Activated CD4-positive, alpha-beta T cell treated with anti-CD3 and anti-CD28 coated beads for 4 hours (primary cell): ENCODE measurements at places on chromosomes 5 and 9.

DNA sequence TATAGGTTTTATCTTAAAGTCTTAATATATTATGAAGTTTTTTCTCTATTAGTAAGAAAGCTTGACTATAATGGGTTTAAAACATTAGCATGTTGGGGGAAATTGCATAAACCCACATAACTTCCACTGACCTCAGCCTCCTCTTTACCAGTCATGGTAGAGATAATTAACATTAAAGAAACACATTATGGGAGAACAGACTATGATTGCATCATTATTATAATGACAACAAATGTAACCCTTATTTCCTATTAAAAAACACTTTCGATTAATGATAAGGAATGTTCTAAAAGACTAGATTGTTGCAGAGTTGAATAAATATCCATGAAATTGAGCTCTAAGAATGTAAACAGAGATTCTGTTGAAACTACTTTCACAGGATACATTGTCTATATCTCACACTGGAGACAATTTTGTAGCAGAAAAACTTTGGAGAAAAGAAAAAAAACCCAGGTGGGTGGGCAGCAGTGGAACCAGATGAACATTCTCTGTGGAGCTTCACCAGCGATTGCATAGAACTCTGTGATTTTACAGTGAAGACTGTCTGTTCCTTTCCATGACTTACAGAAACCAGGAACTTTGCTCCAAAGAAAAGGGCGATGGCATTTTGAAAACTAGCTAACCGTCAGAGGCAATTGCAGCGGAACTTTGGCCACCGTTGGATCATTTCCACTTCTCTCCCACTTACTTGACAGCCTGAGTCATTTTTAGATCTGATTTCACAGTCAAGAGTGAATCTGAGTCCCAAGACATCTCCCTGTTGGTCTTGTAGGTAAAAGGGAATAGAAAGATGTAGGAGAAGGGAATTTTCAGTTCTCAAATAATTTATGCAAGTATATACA lies 21.0 kb upstream of the ERAP2 start:
- DNase-seq: no peak

- DNase-seq: no peak
Measured at GRCh38 chr5:156582193-156582598, 255.2 kb downstream of the SGCD start.

DNA sequence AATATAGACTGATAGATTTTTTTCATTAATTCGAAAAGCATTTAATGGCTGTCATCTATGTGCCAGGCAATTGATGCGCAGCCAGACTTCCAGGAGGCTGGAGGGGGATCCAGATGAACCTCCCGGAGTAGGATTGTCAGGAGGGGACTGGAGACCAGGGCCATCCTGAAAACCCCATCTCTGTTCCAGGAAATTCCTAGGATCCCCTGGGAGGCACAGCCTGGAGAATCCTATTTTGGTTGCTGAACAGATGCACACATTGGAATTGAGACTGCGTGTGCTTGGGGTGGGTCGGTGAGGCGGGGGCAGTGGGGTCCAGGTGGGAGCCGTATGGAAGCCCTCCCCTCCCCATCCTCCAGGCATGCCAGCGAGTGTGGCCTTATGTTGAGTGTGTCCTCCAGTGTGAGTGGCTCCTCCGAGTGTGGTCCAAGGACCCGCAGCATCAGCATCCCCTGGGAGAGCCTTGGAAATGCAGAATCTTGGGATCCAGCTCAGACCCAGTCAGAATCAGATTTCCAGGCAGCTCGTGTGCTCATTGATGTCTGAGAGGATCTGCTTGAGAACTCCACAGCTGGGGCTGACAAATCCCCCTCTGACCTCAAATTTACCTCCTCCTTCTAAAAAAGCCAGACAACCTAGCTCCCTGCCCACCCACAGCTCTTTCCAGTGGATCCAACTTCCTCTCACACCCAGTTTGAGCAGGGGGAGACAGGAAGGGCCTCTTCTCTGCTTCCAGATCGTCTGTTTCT lies 38.7 kb downstream of the ROPN1L start:
- no peak for DNase-seq

DNA sequence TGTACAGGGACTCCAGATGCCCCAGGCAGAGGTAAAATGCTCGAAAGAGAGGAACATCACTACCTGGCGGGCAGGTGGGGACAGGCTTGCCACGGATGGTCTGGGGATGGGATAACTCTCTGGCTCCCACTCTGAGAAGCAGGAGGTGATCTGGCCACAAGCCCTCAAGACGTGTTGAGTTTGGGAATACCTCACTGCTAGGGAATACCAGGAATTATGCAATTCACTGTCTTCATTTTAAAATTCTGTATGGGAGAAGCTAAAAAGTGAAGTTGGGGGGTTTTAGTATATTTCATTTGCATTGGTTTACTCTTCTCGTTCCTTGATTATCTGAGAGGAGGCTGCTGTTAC lies 510.4 kb downstream of the CCDC171 start:
- no peak for DNase-seq

DNA sequence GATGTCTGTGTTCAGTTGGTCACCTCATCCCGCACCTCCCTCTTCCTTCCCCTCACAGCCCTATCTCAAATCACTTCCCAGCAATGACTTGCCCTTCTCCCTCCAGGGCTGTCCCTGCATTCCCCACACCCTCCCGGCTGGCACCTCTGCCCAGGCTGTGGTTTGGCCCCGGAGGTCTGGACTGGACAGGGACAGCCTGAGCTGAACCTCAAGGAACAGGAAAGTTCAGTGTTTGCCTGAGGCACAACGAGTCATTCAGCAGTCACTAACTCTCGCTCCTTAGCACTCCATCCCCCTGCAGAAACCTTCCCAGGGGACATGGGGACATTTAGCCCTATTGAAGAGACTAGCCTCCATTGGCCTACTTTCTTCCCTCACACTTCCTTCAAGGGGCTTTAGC lies 58.3 kb upstream of the MAP3K1 start:
- no peak for DNase-seq

DNA sequence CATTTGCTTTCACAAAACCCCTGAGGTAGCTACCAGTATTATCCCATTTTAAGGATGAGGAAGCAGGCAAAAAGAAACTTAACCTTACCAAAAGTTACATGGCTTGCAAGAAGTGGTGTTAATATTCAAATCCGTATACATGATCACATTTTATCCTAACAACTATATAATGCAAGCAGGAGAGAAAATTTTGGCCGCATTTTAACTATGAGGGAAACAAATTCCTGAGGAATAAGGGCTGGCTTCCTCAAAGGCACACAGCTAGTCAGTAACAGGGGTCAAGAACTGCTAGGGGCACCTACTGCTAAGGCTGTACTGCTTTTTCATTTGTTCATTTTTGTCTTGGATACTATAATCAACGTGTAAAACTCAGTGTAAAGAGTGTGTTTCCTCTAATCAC lies 81.0 kb downstream of the LHFPL2 start:
- DNase-seq: no peak

GRCh38 chr9:136482046-136482792 lies 621 bp downstream of the SEC16A start:
- DNase-seq: peak; percentile 32

GRCh38 chr9:89792189-89793123 lies 187.6 kb downstream of the GADD45G start:
- no peak for DNase-seq

GRCh38 chr5:35483780-35484179 lies 133.9 kb upstream of the SPEF2 start:
- no peak for DNase-seq

DNA sequence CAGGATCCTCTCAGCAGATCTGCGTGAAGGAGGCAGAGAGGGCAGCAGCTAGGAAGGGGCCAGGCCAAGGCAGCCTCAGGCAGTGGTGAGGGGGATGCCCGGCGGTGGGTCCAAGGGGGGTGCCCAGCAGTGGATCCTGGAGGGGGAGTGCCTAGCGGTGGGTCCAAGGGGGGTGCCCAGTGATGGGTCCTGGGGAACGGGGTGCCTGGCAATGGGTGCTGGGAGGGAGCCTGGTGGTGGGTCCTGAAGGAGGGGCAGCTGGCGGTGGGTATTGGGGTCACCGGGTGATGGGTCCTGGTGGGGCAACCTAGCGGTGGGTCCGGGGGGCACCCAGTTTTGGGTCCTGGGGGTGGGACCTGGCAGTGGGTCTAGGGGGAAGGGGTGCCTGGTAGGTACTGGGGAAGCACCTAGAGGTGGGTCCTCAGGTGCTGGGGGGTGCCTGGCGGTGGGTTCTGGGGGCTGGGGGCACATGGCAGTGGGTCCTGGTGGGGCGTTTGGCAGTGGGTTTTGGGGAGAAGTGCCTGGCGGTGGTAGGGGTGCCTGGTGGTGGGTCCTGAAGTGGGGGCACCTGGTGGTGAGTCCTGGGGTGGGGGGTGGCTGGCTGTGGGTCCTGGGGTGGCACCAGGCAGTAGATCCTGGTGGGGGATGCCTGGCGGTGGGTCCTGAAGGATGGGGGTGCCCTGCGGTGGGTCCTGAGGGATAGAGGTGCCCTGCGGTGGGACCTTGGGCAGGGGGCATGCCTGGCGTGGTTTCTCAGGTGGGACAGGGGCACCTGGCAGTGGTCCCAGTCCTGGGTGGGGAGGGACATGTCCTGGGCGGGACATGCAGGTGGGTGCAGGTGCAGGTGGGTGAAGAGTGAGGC lies 1.9 kb downstream of the LRRC14B start:
- DNase-seq: no peak

GRCh38 chr5:150734579-150735384 lies 24.0 kb downstream of the DCTN4 start:
- DNase-seq: no peak

DNA sequence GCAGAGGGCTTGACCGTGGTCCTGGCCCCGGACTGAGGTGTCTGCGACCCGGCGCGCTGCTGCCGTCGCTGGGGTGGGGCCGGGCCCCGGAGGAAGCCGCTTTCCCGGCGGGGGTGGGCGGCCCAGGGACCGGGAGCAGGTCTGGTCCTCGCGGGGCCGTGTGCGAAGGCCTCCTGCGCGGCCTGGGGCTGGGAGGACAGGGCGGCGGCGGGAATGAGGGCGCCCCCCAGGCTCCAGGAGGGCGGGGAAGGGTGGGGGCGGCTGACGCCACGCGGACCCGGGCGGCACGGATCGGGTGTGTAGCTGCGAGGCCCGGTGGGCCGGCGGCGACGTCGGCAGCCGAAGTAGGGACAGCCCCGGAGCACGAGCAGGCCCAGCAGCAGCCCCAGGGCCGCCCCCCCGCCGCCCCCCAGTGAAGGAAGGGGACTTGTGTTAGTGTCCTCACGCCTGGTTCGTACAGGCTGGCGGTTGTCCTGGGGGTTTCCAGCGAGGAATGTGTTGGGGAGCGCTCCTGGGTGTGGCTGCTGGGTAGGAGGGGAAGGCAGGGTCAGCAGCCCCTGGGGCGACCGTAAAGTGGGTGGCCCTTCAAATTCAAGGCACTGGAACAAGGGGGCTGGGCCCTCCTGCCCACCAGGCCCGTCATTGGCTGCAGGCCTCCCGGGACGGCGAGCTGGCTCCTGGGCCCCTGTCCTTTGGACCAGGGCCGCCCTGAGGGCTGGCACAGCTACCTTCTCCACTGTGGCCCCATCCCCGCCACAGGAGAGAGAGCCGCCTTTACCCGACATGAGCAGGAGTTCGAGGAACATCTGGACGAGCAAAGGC lies 597 bp upstream of the TMEM250 start:
- no peak for DNase-seq

- DNase-seq: no peak
Measured at GRCh38 chr5:106017243-106017857, 1653.4 kb downstream of the EFNA5 start.

GRCh38 chr5:1103505-1104326 lies 8.1 kb downstream of the SLC12A7 start:
- DNase-seq: no peak

DNA sequence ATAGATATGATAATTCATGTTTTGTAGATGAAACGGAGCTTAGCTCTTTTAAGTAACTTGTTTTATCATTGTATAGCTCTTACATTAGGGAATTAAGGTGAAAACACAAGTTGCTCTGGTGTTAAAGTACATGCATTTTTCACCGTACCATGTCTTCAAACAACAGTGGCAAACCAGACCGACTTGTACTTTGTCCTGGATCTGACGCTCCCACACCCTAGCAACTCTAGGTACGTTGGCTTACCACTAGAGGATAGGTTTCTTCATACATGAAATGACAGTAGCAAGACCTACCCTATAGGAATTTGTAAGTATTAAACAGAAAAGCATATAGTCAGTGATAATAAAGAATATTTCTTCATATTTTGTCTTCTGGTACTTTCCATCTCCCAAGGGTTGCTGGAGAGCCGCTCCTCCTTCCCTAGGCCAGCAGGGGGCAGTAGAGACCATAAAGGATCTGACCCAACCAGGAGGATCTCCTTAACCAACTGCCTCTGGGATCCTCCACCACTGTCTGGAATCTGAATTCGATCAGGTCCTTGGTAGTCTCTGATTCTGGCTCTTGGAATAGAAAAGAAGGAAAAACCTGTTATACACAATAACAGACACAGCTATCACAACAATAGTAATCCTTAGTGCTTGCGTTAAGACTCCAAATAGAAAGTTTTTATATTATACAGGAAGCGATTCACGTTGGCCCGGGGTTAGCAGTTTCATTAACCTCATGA lies 136.7 kb downstream of the CAVIN4 start:
- DNase-seq: peak; percentile 16

DNA sequence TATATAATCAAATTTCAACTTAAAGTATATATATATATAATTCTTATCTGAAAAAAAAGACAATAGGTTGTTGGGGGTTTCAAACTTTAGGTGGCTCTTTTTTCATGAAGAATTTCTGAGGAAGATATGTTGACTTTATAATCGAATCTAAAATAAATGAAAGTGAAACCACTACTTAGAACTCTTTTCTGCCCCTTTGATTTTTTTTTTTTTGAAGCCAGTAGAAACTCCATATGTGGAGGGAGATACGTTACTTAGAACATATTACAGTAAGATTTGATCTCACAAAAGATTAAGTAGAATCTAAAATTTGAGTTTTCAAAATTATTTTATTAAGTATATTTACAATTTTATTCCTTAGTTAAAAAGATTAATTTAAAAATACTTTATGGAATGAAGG lies 96.9 kb downstream of the ATG10 start:
- DNase-seq: no peak

GRCh38 chr9:130943777-130944176 lies 4.7 kb upstream of the FIBCD1 start:
- DNase-seq: no peak

DNA sequence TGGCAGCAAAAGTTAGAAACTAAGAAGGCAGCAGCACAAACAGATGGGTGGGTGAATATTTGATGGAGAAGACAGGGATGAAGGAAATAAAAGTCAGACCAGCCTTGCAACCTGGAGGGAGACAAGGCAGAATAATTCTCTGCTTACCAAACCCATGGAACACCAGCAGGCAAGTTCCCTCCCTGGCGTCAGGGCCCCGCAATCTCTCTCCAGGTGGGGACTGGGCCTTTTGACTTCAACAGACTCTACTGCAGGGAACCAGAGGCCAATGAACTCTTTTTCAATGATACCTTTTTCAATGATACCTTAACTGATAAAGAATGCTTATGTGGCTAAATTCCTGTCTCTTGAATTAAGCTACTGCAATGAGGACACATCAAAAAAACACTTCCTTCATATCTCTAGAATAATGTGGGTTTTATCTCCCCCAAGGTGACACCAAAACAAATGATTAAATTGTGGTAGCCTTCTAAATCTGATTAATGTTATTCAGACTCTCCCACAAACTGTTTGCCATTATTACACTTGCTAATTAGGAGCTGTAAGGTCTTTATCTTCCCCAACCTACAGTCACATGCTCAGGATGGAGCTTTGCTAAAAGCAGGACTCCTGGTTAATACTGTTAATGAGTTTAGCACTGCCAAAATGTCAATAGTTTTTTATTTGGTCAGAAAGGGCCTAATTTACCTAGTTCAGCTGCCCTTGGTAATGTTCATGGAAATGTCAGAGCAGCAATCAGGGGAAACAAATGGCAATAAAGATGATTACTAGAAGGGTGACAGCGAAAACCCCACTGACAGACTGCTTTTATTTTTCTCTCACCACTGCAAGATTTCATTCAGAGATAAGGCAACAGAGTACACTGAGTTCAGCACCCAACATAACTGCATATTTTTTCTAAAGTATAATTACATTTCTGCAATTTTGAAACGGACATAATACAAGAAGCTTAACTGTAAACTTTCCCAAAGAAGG lies 165.5 kb downstream of the TSSK1B start:
- no peak for DNase-seq
